Retinal pigment epithelial cell (primary cell): ENCODE measurements at places on chromosomes 5 and 9.

- no peak for DNase-seq
Observed at GRCh38 chr9:121447321-121447834, 52.3 kb downstream of the GGTA1 start.

DNA sequence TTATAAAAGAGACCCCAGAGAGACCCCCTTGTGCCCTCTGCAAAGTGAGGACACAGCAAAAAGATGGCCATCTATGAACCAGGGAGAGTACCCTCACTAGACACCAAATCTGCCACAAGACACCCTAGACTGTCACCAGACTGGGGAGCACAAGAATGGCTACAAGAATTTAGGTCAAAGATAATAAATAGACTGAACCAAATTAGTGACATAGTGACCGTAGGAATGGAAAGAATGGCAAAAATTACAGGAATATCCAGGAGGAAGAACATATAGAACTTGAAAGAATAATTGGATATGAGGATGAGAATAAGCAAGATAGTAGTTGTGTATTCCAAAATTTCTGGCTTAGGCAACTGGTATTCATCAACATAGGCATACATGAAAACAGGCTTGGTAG, 235.0 kb downstream of the NNT start:
- no peak for DNase-seq

DNA sequence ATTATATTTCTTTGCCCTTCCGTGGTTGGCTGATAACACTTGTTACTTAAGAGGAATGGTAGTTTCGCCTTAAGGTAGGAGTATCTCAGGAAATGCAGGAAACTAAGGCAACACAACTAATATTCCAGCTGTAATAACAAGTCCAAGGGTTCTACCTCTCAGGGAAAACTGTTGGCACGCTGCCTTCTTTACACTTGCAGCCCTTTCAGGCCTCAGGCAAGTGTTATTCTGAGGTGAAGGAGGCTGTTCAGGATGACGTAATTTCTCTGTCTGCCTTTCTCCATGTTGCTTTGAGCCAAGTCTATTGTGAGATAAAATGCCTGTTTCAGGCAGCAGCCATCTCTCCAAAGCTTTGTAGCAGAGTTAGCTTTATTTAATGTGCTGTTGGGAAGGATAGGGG, 38.0 kb downstream of the VCAN start:
- no peak for DNase-seq

DNA sequence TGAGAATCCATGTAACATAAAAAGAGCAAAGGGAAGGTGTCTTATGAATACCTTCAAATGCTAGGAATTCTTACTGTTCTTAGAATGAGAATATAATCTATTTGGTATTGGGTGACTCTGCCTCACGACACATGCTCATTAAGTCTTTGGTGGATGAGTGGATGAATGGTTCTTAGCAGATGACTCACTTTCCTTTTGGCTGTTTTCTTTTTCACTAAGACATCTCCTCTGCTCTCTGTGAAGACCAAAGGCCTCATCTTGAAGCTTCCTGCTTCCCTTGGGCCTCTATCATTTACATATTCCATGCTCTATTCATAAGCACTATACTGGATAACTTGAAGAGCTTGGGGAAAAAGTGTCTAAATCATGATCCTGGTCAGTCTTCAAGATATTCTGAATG, 468.1 kb downstream of the SPATA31D1 start:
- no peak for DNase-seq

DNA sequence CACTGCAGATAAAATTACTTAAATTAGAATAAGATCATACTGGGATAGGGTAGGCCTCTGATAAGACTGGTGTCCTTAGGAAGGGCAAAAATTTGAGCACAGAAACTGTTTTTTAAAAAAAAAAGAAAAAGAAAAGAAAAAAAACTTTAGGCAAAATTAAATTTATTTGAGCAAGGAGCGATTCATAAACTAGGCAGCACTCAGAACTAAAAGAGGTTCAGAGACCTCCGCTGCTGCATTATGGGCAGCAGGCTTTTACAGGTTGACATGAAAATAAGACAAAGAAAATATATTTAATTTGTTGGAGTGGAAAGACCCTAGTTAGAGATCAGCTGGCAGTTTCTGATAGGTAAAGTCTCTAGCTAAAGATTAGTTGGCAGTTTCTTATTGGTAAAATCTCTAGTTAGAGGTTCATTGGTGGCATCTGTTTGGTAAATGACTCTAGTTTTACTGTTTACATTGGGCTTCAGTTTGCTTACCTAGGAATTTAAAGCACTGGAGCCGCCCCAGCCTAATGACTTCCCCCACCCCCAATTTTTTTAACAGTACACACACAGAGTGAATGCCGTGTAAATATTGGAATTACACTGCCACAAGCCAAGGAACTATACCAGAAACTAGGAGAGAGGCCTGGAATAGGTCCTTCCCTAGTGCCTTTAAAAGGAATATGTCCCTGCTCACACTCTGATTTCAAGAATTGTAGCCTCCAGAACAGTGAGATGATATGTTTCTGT, 4.5 kb upstream of the PLPP6 start:
- no peak for DNase-seq

GRCh38 chr9:3180696-3181048, 336.8 kb upstream of the PUM3 start:
- no peak for DNase-seq

DNA sequence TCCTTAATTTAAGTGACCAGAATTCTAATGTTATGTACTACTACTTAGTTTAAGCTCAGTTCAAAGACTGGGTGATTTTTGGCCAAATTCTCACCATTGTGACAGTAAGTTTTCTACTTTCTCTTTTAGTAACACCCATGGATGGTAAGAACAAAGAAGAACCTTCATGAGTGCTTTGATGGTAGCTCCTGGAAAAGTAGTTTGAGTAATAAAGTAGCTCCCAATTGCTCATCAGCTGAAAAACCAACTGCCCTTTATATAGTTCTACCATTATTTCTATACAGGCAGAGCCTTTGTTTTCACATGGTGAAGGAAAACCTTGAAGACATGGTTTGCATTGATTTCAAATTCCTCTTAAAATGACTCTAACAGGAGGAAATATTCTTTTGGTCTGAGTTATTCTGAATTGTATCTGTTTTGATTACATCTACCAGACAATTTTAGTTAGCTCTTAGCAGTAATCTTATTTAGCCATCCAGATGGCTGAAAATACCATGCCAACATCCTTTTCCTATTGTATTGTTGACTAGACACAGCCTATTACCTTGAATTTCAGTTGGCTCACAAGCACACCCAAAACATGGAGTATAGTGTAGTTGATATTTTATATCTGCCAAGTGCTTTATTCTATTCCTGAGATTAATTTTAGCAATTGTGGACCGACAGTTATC, 23.7 kb upstream of the STARD4 start:
- no peak for DNase-seq

DNA sequence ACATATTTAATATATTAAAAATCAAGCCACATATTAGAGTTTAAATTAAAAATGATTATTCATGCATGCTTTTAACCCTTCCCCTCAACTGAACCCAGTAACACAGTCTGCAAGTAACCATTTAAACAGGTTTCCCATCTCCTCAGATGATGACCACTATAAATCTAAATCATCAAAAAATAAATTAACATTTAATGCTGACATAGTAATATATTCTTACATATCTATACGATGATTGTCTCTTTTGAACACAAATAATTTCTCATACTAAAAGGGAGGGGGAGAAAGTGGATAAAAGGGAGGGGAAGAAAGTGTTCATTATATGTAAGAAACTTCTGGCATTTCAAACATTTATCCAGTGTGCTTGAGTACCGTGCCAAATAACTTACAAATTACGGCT, 701.6 kb downstream of the MTRR start:
- no peak for DNase-seq

DNA sequence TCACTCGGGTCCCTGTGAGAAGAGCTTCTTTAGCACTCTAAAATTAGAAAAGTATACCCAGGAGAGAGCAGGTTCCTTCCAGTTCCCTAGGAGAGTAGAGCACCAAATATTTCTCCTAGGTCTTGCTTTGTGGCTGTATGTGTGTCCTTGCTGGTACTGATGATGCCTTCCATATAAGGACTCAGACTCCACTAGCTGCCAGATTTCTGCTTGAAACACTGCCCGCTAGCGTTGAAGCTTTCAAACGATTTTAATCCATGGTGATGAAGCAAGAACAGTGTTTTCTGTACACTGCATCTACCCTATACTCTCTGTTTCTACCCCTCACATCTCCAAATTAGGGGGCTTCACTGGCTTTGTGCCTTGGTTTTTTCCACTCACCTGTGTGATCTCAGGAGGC, 2.4 kb upstream of the SMC2 start:
- no peak for DNase-seq

- no peak for DNase-seq
Observed at GRCh38 chr9:137461663-137462395, 2.7 kb upstream of the NSMF start.

GRCh38 chr5:135126688-135127438, 92.8 kb upstream of the PITX1 start:
- DNase-seq = no peak

DNA sequence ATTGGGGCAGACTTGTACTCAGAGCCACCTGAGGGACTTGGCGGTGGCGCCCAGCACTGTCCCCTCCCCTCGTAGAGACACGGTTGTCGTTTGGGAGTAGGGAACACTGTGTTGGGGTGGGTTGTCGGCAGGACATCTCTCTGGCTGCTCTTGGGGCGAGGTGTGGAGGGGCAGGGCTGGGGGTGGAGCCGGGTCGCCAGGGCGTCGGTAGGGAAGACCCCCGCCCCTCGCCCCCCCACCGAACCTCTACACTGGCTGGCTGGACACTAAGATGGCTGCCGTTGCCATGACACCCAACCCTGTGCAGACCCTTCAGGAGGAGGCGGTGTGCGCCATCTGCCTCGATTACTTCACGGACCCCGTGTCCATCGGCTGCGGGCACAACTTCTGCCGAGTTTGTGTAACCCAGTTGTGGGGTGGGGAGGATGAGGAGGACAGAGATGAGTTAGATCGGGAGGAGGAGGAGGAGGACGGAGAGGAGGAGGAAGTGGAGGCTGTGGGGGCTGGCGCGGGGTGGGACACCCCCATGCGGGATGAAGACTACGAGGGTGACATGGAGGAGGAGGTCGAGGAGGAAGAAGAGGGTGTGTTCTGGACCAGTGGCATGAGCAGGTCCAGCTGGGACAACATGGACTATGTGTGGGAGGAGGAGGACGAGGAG, 778 bp downstream of the TRIM41 start:
- no peak for DNase-seq

DNA sequence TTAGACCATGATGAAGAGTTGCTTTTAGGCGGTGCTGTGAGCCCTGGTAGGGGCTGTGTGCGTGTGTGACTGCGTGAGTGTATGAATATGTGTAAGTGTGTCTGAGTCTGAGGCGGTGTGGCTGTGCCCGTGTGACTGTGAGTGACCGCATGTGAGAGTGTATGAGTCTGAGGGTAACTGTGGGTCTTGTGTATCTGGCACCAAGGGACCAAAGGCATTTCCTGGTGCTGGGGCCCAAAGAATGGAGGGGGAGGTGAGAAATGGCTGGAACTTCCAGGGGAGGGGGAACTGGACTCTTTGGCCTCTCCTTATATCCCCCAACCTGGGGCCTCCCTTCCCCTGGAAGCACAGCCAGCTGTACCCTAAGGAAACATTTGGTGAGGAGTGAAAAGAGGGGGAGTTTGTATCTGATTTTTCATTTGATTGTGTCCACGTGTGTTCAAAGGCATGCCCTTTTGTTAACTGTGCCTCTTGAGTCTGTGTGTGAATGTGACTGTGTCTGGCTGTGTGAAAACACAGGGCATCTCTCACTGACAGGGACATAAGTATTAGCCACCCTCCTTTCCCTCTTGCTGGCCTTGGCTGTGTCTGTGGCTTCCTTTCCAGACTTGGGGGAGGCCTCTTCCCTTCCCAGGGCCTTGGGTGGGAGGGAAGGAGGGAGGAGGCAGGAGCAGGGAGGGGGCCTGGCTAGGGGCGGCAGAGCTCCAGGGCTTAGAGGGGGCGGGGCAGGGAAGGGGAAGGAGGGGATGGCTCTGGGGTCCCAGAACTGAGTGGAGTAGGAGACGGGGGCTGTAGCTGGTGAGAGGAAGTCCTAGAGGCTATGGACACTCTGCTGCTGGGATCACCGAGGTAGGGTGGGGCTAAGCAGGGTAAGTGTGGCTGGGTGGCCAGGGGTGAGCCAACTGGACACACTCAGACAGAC, 1.4 kb downstream of the IL11RA start:
- DNase-seq = no peak

- DNase-seq = no peak
Observed at GRCh38 chr9:86645303-86645702, 291.1 kb upstream of the TUT7 start.

DNA sequence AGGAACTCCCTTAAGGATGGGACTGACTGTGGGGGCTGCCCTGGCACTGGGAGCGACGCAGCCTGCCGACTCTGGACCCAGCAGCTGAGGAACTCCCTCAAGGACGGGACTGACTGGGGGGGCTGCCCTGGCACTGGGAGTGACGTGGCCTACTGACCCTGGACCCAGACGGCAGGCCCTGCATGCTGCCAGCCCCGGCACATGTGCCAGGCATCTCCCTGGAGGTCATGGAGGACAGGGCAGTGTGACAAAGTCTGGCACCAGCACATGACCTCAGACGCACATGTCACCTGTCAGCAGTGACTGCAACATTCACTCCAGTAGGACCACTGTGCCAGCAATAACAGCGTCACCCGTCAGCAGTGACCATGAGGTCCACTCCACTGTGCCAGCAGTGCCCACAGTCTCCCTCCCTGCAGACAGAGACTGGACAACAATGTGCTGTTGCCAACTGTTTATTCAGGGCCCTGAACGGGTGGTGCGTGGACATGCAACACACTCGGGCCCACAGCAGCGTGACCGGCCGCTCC, 4.5 kb downstream of the FBXW5 start:
- DNase-seq = no peak

DNA sequence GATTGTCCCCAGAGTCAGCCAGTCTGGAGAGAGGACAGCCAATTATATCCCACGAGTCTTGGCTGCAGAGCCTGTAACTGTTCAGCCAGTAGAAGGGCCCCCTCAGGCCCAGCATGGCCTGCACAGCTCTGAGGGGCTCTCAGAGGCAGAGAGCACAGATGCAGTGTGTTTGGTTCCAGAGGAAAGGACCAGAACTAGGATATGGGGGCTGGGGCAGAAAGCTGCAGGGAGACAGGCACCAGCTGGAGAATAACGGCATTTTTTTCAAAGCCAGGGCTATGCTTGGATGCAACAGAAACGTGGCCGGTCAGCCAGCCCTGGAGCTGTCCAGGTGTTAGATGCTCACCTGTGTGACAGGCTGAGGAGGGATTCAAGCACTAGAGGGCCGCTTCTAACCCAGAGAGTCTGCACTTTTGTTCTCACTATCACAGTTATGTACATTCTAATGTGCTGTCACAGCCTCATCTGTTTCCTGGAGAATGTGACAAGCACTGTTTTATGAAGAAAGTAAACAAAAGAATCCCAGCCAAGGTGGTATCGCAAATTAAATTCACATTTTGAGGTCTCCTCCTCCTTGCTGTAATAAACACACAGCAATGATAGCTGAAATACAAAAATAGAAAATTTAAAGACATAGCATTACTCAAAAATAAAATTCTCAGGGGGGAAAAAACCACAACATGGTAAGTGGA, 96.5 kb downstream of the GABBR2 start:
- DNase-seq = no peak
